Fibroblast of skin of back (primary cell): ENCODE measurements at places on chromosomes 6 and 20.
A peak's percentile ranks its signal among the peaks of the same experiment; 100 is the strongest.

- DNase-seq: peak; percentile 90
Observed at GRCh38 chr6:2714111-2714895, 36.4 kb downstream of the MYLK4 start.

- DNase-seq: no peak
Observed at GRCh38 chr6:3569816-3570215, 113.0 kb upstream of the SLC22A23 start.

GRCh38 chr6:69449887-69450286 is 346.9 kb downstream of the LMBRD1 start:
- DNase-seq: no peak

- no peak for DNase-seq
Observed at GRCh38 chr6:70415247-70415646, 1.9 kb downstream of the FAM135A start.

DNA sequence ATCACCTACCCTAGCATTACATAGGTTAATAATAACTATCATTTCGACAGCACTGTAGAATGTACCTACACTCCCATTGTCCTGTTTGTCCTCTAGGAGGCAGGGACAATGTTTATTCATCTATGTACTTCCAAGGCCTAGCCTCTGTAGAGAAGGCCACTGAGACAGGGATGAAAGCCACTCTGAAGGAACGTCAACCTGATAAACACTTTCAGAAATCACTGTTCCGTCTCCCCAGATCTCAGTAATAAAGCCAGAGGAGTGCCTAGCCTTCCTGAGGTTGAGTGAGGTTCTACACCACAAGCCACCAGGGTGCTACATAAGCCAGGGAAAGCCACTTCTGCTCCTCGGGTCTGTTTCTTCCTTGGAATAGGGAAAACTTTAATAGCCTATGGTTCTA is 44.8 kb downstream of the POPDC3 start:
- DNase-seq: peak; percentile 35

DNA sequence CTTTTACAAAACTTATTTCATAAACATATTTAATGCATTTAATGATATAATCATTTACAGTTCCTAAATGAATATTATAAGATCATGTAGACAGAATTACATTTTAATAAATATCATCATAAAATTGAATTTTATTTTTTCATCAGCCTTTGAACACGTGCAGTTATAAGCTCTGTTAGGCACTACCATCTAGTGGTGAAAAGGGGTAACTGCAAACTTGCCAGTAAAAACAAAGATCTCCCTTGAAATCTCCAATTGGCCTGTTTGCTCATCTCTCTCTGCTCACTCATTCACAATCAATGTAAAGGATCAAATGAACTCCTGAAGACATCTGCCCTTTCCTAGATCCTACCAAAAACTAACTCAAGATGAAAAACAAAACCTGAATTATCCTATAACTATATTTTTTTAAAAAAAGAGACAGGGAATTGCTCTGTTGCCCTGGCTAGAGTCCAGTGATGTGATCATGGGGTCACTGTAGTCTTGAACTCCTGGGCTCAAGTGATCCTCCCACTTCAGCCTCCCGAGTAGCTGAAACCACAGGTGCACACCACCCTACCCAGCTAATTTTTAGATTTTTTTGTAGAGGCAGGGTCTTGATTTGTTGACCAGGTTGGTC is 31.7 kb downstream of the SAMHD1 start:
- DNase-seq: peak; percentile 68
